CMK (cell line): ENCODE measurements at places on chromosomes 1 and 21.

DNA sequence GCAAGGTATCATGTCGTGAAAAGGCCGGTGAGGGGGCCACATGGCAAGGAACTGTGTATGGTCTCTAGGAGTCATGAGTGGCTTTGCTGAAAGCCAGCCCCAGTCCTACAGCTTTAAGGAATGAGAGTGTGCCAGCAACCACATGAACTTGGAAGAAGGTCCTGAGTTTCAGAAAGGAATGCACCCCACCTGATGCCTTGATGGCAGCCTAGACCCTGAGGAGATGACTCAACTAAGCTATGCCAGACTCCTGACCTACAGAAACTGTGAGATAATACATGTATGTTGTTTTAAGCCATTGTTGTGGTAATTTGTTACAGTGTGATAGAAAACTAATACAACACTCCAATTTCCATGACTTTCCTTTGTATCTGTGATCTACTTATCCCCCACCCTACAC lies 33.5 kb upstream of the AKT3 start:
- DNase-seq: no peak

- DNase-seq: no peak
Observed at GRCh38 chr1:28437264-28437923, 67.9 kb downstream of the PHACTR4 start.

DNA sequence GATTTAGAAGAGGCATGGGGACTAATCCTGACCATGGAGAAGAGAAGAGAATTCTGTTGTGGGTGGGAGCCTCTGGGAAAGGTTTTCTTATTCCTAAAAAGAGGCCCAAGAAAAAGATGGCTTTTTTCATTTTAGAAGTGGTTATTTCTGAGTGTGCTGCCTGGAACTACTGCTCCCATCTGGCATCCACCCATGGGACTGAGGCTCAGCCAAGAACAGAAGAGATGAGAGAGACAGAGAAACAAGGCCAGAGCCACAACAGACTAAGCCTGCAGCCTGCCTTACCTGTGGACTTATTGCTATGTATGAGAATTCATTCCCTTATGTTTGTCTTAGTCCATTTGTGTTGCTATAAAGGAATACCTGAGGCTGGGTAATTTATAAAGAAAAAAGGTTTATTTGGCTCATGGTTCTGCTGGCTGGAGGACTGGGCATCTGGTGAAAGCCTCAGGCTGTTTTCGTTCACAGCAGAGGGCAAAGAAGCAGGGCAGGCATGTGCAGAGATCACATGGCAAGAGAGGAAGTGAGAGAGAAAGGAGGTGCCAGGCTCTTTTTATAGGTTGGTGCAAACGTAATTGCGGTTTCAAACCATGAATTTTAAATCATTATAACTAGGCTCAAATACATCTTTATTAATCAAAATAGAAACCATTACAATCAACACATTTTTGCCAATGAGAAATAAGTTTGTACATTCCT lies 57.5 kb upstream of the PRDM2 start:
- DNase-seq: no peak

DNA sequence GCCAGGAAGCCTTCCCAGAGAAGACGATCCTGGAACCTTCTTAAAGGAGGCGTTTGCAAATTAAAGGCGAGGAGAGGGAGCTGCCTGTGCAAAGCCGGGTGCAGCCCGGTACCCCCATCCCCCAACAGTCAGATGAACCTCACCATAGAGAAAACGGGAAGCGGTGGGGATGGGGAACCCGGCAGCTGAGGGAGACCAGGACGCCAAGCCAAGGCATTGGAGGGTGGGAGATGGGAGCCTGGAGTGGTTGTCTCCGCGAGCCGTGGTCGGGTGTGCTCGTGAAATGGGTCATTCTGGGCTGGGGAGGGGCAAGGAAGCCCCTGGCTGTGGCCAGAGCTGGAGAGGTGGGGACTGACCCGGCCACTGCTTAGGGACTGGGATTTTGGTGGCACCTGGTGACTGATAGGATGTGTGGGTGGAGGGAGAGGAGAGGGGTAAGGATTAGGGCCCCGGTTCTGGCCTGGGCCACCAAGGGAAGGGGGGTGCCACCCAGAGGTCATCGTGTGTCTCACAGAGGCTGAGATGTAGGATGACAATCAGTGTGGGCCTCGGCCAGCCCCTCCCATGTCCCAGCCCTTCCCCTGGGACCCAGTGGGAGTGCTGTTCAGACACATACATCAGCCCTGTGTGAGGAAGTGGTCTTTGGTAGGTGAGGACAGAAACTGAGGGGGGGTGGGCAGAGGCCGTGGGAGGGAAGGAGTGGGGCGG lies 676 bp upstream of the PADI2 start:
- DNase-seq: no peak

DNA sequence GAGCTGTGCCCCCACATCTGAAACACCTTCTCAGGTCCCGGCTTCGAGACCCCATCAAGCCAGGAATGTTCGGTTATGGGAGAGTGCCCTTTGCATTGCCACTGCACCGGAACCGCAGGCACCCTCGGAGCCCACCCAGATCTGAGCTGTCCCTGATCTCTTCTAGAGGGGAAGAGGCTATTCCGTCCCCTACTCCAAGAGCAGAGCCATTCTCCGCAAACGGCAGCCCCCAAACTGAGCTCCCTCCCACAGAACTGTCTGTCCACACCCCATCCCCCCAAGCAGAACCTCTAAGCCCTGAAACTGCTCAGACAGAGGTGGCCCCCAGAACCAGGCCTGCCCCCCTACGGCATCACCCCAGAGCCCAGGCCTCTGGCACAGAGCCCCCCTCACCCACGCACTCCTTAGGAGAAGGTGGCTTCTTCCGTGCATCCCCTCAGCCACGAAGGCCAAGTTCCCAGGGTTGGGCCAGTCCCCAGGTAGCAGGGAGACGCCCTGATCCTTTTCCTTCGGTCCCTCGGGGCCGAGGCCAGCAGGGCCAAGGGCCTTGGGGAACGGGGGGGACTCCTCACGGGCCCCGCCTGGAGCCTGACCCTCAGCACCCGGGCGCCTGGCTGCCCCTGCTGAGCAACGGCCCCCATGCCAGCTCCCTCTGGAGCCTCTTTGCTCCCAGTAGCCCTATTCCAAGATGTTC lies 4.3 kb downstream of the ADAMTSL4 start:
- no peak for DNase-seq

DNA sequence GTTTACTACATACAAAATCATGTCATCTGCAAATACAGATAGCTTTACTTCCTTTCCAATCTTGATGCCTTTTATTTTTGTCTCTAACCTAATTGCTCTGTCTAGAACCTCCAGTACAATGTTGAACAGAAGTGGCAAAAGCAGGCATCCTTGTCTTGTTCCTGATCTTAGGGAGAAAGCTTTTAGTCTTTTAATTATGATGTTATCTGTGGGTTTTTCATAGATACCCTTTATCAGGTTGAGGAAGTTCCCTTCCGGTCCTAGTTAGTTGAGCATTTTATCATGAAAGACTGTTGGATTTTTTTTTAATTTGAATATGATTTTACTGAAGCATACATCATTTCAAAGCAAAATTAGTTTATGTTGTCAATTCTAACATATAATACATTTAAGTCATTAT lies 45.7 kb upstream of the DISC1 start:
- no peak for DNase-seq

GRCh38 chr1:111062081-111062480 lies 77.8 kb downstream of the DRAM2 start:
- DNase-seq: no peak

GRCh38 chr1:12085643-12086260 lies 22.6 kb downstream of the TNFRSF8 start:
- peak; percentile 74 for DNase-seq

- no peak for DNase-seq
Observed at GRCh38 chr1:221692643-221693042, 49.2 kb downstream of the DUSP10 start.

DNA sequence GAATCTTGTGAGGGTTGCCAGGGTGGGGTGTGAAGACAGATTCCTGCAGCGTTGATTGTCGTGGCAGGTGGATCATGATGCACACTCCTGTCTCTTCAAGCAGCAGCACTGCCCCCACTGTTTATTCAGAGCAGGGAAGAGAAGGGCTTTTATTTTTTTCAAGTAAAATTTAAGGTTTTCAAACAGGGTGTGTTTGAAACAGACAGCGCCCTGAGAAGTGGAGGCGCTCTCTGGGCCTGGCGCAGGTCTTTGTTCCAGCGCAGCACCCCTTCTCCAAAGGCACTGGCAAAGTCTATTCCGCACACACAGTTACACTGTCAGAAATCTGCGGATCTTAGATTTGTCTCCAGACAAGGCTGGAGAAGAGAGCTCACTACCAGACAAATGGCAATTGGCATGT lies 7.0 kb downstream of the C1orf53 start:
- DNase-seq: no peak

GRCh38 chr1:154501423-154502065 lies 475 bp upstream of the TDRD10 start:
- DNase-seq: no peak

DNA sequence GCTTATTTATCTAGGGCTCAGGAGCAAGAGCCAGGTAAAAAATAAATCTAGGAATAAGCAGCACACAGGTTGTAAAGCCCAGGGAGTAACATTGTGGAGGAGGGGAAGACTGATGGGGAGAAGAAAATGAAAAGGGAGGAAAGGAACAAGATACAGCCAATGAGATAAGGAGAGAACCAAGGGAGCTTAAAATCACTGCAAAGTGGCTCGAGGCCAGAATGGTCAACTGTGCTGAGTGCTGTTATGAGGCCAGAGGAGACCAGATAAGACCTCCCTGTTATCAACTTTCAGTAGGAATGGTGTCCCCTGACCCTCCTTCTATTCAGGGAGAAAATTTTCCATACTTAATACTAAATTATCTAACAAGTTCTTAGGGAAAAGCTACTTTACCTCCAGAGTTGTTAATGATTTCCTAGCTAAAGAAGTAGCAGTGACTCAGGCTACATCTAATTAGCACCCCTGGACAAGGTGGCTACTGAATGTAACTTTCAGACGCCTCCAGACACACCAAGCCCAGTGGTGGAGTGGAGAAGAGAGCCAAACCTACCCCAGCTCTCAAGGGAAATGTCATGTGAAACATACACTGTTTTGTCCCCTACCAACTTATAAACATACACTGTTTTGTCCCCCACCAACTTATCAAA lies 25.5 kb downstream of the ENAH start:
- no peak for DNase-seq
